ENCODE measurements at places on chromosomes 4 and X.
A peak's percentile ranks its signal among the peaks of the same experiment; 100 is the strongest.

DNA sequence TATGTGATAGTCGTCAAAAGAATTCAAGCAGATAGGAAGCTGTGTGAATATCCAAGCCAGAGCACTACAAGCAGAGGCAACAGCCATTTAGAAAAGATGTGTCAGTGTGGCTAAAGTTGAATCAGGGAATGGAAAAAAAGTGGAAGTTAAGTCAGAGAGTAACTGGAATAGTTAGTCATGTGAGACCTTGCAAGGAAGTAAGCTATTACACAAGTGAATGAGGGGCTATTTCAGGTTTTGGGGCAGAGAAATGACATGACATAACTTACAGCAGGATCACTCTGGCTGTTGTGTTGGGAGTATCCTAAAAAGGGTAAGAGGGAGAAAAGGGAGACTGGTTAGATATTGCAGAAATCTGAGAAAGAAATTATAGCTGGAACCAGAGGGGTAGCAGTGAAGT lies 236.6 kb upstream of the PCDH18 start:
- no peak for DNase-seq

GRCh38 chrX:152632445-152633097 lies 5.1 kb upstream of the GABRQ start:
- peak; percentile 7 for DNase-seq

DNA sequence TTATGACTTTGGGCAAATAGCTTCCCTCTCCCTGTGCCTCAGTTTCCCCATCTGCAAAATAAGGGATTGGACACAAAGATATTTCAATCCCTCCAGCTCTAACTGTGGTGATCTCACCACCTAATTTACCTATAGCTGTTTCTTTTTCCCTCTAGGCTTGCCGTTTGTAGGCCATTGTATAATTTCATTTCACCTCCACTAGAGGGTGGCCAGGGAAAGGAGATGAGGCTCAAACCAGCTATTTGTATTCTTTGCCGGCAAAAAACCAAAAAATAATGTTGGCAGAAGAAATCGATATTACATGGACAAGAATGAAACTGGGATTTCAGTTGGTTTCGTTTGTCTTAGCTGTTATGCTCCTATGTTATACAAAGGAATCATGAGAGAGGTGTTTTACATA lies 36.1 kb upstream of the DOCK11 start:
- peak; percentile 48 for DNase-seq

DNA sequence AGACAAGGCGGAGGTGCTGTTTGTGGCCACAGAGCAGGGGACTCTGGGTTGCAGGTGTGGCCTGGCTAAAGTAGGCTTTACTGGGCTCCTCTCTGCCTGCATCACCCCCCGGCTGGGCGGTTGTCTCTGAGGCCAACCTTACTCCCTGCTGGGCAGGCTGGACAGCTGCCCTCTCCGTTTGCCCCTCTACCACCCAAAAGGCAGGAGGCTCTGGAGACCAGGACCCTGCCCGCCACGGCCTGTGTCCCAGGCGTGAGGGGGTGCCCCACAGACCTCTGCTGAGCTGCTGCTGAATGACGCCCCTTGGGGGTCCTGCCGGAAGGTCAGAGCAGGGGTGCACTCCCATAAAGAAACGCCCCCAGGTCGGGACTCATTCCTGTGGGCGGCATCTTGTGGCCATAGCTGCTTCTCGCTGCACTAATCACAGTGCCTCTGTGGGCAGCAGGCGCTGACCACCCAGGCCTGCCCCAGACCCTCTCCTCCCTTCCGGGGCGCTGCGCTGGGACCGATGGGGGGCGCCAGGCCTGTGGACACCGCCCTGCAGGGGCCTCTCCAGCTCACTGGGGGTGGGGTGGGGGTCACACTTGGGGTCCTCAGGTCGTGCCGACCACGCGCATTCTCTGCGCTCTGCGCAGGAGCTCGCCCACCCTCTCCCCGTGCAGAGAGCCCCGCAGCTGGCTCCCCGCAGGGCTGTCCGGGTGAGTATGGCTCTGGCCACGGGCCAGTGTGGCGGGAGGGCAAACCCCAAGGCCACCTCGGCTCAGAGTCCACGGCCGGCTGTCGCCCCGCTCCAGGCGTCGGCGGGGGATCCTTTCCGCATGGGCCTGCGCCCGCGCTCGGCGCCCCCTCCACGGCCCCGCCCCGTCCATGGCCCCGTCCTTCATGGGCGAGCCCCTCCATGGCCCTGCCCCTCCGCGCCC lies 920 bp downstream of the HTT-AS start:
- no peak for DNase-seq

DNA sequence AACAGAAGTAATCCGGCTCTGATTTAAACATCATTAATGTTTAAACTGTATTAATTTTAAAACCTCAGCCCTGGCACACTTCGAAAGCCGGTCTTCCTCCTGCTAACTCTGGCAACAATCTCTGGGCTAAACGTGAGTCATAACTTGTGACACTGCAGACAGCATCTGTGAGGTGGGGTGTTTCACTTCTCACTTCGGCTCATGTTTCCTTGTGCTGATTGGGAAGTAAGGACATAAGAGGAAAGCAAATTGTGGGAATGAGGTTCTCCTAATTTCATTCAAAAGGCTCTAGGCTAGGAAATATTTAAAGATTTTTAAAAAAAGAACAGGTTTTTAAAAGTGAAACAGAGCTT lies 139.9 kb upstream of the USP9X start:
- DNase-seq: no peak

DNA sequence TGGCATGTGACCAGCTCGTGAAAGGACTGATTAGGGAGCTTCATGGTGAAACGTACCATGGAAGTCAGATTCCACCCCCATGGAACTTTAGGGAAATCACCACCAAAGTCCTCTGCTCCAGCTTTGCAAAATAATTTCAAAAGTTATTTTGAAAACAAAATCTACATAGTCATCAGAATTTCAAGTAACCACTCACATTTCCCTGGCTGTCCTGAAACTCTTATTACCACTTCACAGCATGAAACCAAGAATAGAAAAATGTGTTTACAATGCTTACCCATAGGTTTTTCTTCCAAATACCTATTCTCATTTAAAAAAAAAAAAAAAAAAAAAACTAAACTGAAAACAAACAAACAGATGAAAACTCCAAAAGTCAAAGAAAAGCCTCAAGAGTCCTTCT lies 198.7 kb downstream of the PDGFRA start:
- DNase-seq: no peak

GRCh38 chr4:62917649-62918048 lies 1491.6 kb downstream of the TECRL start:
- no peak for DNase-seq

- DNase-seq: no peak
Observed at GRCh38 chr4:77893451-77893850, 30.8 kb downstream of the MRPL1 start.

- DNase-seq: no peak
Observed at GRCh38 chrX:109902665-109903064, 100.2 kb upstream of the TMEM164 start.

DNA sequence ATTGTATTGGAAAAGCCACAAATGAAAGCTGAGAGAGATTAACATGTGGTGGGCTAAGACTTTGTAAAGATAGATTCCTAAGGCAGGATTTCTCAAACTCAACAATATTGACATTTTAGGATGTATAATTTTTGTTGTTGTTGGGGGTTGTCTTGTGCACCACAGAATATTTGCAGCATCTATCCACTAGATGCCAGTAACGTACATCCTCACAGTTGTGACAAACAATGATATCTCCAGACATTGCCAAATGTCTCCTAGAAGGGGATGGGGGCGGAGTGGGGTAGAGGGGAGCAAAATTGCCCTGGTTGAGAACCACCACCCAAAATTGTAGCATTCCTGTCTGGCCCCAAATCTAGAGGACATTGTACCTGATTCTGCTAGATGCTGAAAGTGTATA lies 14.7 kb upstream of the CBR4 start:
- DNase-seq: no peak

- no peak for DNase-seq
Observed at GRCh38 chrX:11185861-11186260, 74.7 kb downstream of the HCCS start.

- no peak for DNase-seq
Observed at GRCh38 chr4:153205757-153206156, 1.5 kb downstream of the TRIM2 start.

GRCh38 chrX:87006561-87006960 lies 511.0 kb upstream of the KLHL4 start:
- DNase-seq: no peak

GRCh38 chr4:97548943-97549583 lies 594.2 kb downstream of the STPG2 start:
- DNase-seq: no peak

- no peak for DNase-seq
Observed at GRCh38 chr4:123452616-123453015, 56.0 kb downstream of the SPRY1 start.

- no peak for DNase-seq
Observed at GRCh38 chr4:20074450-20074849, 177.3 kb upstream of the SLIT2 start.

DNA sequence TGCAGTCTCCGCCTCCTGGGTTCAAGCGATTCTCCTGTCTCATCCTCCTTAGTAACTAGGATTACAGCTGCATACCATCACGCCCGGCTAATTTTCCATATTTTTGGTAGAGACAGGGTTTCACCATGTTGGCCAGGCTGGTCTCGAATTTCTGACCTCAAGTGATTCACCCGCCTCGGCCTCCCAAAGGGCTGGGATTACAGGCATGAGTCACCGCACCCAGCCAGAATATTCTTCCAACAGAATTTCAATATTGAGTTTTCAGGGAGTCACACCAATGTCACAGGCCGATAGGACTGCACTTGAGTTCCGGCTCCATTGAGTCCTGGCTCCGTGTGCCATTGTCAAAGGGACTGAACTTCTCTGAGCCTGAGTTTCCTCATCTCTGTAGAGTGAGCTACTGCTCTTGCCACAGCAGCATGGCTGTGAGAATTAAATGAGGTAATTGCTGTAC lies 82.9 kb downstream of the CLCN4 start:
- no peak for DNase-seq

DNA sequence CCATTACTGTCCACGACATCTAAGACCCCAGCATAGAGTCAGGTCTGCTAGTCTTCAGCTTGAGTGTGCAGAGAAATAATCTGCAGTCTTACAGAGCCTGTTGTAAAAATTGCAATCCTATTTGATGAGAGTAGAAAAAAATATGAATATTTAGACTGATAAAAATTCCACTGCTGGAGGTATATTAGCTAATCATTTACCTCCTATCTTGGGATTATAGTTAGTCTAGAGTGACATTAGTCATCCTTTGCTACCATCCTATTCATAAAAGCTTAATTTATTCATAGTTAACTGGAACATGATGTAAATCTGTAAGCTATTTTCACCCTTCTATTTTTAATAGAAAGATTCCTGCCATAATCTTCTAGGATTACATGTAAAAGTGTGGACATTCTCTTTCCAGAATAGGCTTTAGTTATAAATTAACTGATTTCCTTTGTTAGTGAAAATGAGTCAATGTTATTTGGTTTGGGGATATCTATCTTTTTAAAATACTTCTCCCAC lies 26.7 kb downstream of the C4orf54 start:
- DNase-seq: no peak

DNA sequence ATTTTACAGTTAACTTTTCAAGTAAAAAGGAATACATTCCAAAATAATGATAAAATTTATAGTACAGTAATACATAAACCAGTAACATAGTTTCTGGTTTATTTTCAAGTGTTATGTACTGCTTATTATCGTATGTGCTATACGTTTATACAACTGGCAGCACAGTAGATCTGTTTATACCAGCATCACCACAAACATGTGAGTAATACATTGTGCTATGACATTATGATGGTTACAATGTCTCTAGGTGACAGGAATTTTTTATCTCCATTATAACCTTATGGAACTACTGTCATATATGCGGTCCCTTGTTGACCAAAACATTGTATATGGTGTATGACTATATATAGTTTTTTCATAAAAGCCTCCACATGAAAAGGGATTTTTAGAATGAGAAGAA lies 256.9 kb downstream of the ANKRD50 start:
- no peak for DNase-seq

- DNase-seq: no peak
Observed at GRCh38 chrX:70613295-70613694, 168.7 kb downstream of the DLG3 start.

GRCh38 chr4:173288296-173288695 lies 45.9 kb downstream of the HMGB2 start:
- DNase-seq: peak; percentile 64

- DNase-seq: no peak
Observed at GRCh38 chr4:141132072-141132708, 1.1 kb downstream of the RNF150 start.

GRCh38 chrX:34624416-34624815 lies 32.7 kb downstream of the TMEM47 start:
- DNase-seq: no peak

Measured in CD4-positive, alpha-beta T cell treated with Interleukin-12 subunit alpha and Interleukin-12 subunit beta, for 1 hour (primary cell).